Cortex of kidney (tissue), 1 donor: ENCODE measurements at places on chromosomes 16 and 17.

DNA sequence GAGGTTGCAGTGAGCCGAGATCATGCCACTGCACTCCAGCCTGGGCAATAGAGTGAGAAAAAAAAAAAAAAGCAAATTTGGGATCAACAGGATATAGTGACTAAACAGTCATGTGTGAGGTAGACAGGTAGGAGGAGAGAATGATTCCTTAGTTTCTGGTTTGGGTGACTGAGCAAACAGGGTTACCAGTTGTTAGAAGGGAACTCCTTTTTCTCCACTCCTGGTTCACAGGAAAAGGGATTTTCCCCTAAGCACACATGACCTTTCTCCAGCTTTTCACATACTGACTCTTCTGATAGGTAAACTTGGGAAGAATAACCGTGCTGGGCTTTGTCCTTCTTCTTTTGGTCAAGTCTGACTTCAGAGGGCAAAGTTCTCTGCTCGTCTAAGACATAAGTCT lies 17.3 kb upstream of the WSCD1 start:
- no peak for DNase-seq

- no peak for DNase-seq
These were observed 142.7 kb upstream of the GNAO1 start for GRCh38 chr16:56048425-56049105.

GRCh38 chr16:57624044-57624688 lies 4.3 kb upstream of the ADGRG1 start:
- DNase-seq: no peak

DNA sequence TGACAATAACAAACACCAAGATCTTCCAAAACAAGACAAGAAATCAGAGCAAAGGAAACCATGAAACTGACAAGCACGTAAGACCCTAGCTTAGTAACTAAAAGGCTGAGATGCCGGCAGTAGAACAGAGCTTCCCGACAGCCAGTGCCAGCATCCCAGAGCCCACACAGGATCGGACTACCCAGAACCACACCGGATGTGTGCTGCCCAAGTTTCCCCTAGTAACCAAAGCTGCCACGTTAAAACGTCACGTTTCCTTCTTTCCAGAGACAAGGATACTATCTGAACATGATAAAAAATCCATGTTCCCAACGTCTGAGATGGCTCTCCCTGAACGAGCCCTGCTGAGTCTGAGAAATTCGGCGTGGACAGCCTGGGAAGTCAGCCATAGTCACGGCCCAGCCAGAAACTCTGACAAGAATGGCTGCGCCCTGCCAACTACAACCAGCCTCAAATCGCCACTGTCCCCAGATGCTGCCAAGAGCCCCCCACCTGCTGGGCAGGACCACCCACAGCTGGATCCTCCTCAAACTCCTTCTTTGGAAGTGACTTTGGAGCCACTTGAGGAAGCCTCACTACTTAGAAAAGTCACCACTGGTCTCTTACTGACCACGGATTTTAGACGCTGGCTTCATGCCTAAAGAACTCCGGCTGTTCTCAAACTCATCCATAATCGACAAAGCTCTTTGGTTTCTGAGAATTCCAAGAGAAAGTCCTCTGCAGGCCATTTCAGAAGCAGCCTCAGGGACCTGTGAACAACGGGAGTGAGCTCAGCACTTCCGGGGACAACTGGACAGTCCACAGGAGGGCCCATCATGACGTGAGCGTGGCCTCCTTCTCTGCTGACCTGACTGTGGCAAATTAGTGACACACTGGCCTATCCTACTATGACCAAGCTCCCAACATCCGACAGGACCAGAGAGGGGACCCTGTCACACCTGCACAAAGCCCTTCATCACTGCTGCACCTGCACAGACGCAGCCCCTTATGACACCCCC lies 16.7 kb downstream of the CCDC57 start:
- DNase-seq: no peak

- no peak for DNase-seq
These were observed 786 bp upstream of the CACNA1G start for GRCh38 chr17:50559674-50560184.

DNA sequence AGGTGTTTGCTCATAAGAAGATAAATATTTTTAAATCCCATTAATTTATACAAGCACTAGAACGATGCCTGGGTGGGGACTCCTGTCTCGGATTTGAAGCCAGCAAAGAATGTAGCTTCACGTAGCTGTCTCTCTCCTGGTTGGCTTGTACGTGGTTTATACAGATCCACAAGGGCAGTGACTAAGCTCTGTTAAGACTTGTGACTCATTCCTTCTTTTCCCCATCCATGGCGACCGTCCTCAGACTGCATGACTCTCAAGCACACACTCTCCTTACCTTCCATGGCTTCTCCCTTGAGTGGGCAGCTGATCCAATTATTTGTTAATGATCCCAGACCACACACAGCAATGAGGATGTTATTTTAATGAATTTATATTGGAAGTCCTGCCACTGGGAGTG lies 679.7 kb upstream of the SOX9 start:
- DNase-seq: no peak

DNA sequence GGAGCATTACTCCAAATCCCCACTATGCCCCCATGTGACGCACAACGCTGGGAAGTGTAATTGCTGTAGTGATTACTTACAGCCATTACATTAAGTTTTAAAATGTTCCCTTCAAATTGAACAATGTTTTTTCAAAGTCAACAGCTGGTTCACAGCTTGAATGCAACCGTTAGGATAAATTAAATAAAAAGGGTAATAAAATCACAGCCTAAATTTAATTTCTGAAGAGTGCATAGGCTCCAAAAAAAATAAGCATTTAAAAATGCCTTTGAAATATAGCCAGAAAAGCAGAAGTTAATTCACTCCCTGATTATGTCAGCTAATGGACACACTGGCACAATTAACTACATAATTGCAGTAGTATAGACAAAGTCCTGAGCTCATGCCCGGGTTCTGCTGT lies 50.5 kb upstream of the KDM8 start:
- DNase-seq: no peak

- DNase-seq: no peak
These were observed 22.5 kb upstream of the SLC35B1 start for GRCh38 chr17:49730078-49730784.

DNA sequence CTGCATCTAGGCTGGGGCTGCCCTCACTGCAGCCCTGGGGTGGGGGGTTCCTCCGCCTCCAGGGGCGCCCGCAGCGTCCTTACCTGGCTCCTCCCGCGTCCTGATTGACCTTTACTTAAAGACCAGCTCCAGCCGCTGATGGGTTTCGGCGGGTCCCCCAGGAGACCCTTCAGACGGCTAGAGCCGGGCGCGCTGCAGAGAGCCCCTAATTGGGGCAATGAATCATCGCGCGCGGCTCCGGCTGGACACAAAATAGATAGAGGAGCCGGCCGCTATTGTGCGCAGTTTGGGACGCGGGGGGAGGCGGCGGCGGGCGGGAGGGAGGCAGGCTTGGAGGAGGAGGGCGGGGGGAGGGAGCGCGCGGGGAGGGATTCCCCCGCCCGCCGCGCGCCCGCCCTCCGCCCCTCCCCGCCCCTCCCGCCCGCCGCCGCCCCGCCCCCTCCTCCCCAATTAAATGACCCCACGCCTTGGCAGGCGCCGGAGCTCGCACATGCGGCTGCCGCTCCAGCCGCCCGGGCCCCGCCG lies 56.5 kb upstream of the CIBAR2 start:
- DNase-seq: no peak
